Lower leg skin (tissue), 4 donors: ENCODE measurements at places on chromosomes 7 and 10. TPM values are rescaled to one million over a fixed set of nuclear protein-coding genes. Genes with fewer than 3 reads are reported as not detected.

DNA sequence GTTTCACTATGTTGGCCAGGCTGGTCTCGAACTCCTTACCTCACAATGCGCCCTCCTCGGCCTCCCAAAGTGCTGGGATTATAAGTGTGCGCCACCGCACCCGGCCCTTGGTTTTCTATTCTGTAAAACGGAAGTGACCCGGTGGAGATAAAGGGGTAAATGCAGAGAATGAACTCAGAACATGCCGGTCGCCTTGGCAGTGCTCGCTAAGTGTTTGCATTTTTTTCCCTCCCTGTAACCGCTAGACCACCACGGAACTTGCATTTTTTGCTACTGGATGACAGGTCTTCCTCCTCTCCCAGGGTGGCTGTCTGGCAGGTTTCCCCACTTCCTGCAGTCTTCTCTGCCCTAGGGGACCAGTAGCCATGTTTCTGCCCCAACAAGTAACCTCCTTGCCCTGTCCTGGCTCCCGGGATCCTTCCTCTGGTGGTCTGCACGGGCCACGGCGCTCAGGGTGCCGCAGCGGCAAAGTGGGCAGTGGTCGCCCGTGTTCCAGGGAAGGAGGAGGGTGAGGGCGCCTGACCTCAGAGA lies 18.8 kb upstream of the GNA12 start:
- no peak for DNase-seq

- DNase-seq = no peak
Observed at GRCh38 chr10:97197030-97197500, 11.3 kb upstream of the SLIT1 start.

DNA sequence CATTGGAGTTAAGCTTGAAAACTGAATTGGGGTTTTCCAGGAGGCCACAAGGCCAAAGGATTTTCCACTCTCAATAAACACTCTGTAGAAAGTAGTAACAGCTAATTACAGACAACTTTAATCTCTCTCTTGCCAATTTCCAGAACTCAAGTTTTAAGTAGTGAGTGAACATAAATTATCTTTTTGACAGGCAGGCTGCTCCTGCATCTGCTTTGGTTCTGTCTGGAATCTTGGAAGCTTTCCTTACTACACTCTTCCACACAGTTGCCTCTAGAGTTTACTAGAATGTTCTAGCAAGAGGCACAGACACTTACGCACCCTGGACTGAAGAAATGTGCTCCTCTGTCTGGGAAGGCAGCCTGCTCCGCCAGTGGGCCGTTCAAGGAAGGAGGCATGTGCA lies 90.5 kb upstream of the WAC start:
- no peak for DNase-seq

GRCh38 chr7:144713850-144714249 lies 122.0 kb downstream of the TPK1 start:
- no peak for DNase-seq

GRCh38 chr10:69515699-69516259 lies 57.4 kb downstream of the NEUROG3 start:
- peak; percentile 42 for DNase-seq

The AGAP3 gene
- total RNA-seq = 103 TPM

The CAV2 gene
- total RNA-seq = 47.3 TPM
